Spinal cord (tissue), 10 donors: ENCODE measurements at places on chromosomes 3 and 15. TPM values are rescaled to one million over a fixed set of nuclear protein-coding genes. Genes with fewer than 3 reads are reported as not detected.

ARPIN gene
- 16.1 TPM for total RNA-seq

GRM2 gene
- total RNA-seq: 1.3 TPM

TRIM42 gene
- total RNA-seq: not detected

CNTN3 gene
- total RNA-seq: 24.1 TPM

CCDC33 gene
- total RNA-seq: 0.99 TPM

SLC9A9 gene
- 39.7 TPM for total RNA-seq

ITGA11 gene
- total RNA-seq: 9.0 TPM

LRTM1 gene
- 0.17 TPM for total RNA-seq
